ENCODE measurements at places on chromosomes 4 and X. TPM values are rescaled to one million over a fixed set of nuclear protein-coding genes. Genes with fewer than 3 reads are reported as not detected.

DNA sequence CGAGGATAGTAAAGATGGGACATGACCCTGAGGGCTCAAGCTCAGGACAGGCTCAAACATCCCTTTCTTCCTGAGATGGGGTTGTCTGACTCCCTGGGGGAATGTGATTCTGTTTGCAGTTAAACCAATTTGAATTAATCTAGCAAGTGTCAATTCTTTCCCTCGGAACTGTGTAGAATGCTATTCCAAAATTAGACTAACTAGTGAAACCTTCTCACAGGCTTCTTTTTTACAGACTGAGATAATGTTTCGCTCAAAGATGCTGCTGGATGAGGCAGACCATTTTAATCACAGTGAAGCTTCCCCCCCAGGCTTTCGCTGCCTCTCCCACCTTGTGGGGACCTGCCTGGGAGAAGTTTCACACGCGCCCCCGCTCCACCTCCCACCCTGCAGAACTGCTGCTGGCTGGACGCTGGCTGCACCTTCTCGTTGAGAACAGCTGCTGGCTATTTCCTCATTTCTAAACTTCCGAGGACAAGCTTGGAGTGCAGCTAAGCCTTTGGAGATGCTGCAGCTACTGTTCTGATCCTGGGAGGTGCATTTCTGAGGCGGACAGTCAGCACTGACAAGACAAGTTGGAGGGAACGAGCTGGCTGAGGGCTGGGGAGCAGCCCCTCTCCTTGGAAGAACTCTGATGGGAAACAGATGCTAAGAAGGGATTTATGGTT is 297.8 kb downstream of the RAPGEF2 start:
- no peak for DNase-seq

DNA sequence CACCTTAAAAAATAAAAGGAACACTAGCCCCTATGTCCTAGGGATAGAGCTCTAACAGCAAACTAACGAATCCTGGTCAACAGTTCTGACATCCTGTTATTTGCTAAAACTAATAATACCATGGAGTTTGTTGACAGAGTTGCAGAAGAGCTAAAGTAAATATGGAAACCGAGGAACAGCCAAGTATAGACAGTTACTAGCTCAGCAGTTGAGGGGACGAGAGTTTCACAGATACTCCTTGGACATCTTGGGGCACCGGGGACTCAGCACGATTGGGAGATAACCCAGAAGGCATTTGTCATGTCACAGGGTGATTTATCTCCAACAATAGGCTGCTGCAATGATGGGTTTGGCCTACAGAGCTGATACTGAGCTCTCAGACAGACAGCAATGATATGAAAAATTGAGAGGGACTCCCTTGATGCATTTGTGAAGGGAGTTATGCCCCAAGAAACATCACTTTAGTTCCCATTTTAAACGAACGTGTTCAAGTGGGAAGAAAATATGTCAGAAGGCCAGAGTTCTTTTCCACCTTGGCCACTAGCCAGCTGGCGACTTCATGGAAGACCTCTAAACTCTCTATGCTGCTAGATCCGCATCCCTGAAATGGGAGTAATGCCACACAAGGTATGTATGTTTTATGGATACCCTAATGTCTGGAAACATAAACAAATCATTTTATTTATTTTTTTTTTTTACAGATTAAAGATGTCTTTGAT is 48.6 kb downstream of the TSC22D3 start:
- DNase-seq: no peak

DNA sequence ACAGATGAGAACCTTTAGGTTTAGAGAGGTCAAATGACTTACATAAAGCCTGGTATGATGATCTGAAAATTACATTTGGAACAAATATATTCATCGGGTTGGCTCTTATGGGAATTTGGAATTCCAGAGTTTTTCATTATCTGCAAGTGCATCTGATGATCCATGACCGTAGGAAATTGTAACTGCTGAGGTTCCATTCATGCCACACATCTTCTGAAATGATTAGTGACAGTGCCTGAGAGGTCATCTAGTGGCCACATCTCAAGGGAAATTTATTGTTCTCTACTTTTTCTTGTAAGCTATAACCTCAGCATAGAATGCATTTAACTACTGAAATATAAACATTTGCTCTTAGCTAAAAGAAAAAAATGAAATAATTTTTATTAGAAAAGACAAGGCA is 105.8 kb upstream of the NWD2 start:
- no peak for DNase-seq

OPRPN gene
- polyA plus RNA-seq: not detected

DNA sequence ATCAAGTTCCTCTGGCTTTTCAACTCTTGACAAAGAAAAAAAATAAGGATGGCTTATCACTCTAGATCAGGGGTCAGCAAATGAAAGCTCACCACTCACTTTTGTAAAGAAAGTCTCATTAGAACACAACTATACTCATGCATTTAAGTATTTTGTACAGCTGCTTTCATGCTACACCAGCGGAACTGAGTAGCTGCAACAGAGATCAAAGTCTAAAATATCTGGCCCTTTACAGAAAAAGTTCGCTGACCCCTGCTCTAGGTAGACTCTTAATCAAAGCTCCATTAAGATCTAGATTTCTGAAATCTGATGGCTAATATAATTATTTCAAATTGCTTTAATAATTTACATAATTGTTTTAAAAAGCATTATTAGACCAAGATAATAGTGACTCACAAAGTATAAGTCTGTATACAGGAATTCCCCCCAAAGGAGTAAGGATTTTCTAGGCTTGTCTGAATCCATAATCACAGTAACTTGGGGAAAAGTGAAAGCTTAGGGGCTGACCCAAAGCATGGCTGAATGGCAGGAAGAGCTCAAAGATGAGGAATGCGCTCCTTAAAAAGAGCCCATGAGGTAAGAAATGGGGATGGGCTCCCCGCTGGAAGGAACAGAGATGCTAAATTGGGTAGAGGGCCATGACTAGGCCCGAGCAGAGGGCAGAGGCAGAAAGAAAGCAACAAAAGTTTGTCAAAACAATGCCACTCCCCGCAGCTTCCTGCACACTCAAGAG is 140.3 kb downstream of the SH3KBP1 start:
- DNase-seq: peak; percentile 16

LRCH2 gene
- polyA plus RNA-seq: 1.1 TPM

GRCh38 chr4:100819505-100819904 is 301.7 kb upstream of the EMCN start:
- no peak for DNase-seq

DNA sequence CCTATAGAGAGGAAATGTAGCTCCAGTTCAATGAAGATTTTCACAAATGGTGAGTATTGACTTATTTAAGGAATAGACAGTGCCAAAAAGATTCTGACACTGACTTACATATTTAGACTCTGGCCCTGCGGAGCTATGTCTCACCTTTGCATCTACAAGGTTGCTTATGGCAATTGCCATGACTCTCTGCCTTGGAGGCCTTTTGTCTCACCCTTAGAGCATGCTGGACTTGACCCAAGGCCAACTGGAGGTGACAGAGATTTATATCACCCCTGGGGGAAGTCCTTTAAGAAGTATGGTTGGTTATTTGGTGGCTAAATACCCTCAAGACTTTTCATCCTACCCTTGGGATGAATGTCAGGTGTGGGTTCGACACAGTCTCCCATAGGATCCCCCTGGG is 4.5 kb upstream of the ETDC start:
- no peak for DNase-seq

PRSS12 gene
- 12.7 TPM for polyA plus RNA-seq

GRCh38 chr4:182885022-182885737 is 32.0 kb downstream of the DCTD start:
- no peak for DNase-seq

DNA sequence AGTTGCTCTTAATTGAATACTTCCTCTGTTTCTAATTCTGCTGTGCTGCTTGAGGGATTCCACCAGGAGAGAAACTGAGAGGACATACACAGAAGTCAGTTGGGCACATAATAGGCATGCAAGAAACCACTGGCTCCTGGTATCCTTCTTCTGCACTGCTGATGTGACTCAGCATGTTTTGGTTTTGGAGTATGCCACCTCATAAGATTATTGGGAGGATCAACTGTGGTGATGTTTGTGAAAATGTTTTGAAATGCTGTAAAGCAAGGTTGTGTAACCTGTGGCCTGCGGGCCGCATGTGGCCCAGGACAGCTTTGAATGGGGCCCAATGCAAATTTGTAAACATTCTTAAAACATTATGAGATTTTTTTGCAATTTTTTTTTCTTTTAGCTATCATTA is 119.6 kb downstream of the GATB start:
- no peak for DNase-seq

CPLX1 gene
- polyA plus RNA-seq: 1.4 TPM

DKK2 gene
- not detected for polyA plus RNA-seq

- no peak for DNase-seq
These were observed 163.7 kb downstream of the NPNT start for GRCh38 chr4:106058921-106059320.

DNA sequence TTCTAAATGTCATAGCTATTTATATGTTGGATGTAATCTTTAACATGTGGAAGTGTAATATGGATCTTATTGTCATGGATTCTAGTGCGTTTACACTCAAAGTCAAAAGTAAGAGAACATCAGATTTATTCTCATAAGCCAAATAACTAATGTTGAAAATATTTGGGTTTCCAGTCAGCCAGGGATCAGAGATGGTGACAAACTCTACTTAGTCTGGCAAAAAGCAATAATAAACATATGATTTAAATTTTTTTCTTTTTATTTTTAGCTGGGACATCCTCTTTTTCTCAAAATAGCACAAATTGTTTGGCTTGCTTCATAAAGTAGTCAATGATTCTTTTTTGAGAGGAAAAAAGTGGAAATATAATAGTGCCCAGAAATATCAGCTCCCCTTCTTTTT is 392.3 kb downstream of the ARHGAP24 start:
- no peak for DNase-seq

BGN gene
- polyA plus RNA-seq: 23.2 TPM

GRCh38 chrX:152157042-152157441 is 18.7 kb upstream of the MAGEA10 start:
- no peak for DNase-seq

TRIM2 gene
- 17.8 TPM for polyA plus RNA-seq

- no peak for DNase-seq
These were observed 104.5 kb downstream of the MBNL3 start for GRCh38 chrX:132384301-132384700.

FHIP1A gene
- 5.4 TPM for polyA plus RNA-seq

- DNase-seq: no peak
These were observed 4.7 kb downstream of the PTTG2 start for GRCh38 chr4:37964734-37965457.

SYN1 gene
- polyA plus RNA-seq: 3.0 TPM

DNA sequence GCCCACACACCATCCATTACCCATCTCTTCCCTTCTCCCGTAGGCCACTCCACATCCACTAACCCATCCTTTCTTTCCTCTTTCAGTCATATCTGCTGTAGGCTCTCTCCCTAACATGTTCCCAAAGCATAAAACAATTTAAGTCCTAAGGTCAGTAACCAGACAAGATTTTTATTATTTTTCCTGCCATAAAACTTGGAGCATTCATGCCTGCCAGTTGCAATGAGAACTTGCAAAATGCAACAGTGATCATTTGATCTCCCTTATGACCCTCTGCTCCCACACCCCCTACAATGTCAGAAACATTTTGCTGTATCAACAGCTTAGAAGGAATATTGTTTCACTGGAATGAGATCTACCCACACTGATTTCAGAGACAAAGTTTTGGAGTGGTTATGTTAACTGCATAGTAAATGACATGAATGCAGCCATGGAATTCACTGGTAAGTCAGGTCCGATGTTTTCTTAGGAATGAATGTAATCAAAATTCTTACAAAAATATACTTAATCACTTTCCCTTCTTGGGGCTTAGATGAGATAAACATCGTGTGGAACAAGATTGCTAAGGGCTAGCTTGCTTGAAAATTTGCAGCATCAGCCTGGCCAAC is 5.7 kb downstream of the NIPAL1 start:
- DNase-seq: peak; percentile 68

UGT2A1 gene
- polyA plus RNA-seq: not detected

DNA sequence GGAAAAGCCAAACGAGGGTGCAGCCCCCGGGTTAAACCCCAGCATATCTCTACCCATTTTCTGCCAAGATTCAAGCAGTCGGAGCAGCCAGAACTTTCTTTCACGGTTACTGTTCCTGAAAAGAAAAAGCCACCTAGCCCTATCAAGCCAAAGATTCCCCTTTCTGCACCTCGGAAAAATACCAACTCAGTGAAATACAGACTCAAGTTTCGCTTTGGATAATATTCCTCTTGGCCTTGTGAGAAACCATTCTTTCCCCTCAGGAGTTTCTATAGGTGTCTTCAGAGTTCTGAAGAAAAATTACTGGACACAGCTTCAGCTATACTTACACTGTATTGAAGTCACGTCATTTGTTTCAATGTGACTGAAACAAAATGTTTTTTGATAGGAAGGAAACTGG is 20.0 kb downstream of the FGF5 start:
- no peak for DNase-seq

- DNase-seq: no peak
These were observed 144.8 kb downstream of the FAT4 start for GRCh38 chr4:125459531-125459930.

- DNase-seq: peak; percentile 34
These were observed 607 bp upstream of the DKC1 start for GRCh38 chrX:154761977-154762536.

GRCh38 chr4:150962245-150962644 is 52.8 kb downstream of the LRBA start:
- no peak for DNase-seq

MAGEB17 gene
- not detected for polyA plus RNA-seq

EOLA1 gene
- 21.5 TPM for polyA plus RNA-seq

DNA sequence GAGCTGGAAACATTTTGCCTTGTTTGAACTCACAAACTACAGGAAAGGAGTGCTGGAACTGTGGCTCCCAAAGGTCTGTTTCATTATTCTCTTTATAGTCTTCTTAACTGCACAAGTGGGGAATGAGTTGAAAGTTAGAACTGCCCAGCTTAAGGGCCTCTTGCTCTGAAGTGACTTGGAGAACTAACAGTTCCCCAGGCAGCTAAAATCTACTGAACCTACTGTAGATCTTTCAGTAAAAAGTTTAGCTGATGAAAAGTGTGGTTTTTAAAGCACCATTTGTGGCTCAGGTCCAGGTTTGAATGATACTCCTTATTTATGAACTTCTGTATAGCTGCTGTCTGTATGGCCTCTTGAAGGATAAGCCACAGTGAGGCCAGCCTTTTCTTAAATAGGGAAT is 353.8 kb downstream of the MAPK10 start:
- DNase-seq: no peak

GRCh38 chr4:8274066-8274652 is 4.6 kb downstream of the HTRA3 start:
- DNase-seq: no peak

GRCh38 chrX:34546366-34546765 is 110.7 kb downstream of the TMEM47 start:
- DNase-seq: no peak

ITM2A gene
- polyA plus RNA-seq: 5.9 TPM

- peak; percentile 59 for DNase-seq
These were observed 1.5 kb downstream of the GRID2 start for GRCh38 chr4:92305148-92305877.

BMPR1B gene
- 0.07 TPM for polyA plus RNA-seq

DNA sequence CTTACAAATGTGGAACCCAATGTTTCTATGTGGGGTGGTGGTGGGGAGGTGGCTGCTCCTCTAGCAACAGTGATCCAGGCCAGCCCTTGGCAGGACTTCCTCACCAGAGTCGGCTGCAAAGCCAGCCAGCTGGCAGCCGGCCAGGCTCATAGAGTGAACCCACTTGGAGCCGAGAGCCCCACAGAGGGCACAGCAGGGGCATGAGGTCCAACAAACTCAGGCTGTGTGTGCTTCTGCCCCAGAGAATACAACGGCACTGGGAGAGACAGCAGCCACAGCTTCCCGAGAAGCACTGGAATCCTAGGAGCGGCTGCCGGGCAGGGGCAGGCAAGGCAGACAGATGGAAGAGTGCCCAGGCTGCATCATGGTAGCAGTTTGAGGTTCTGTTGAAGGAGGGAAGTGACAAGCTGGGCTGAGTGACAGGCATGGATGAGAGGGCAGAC is 23.5 kb upstream of the SOWAHD start:
- DNase-seq: no peak

TXK gene
- 0.97 TPM for polyA plus RNA-seq

Measured in small intestine (tissue), 16 donors.